ENCODE measurements at places on chromosomes 7 and 10.
A peak's percentile ranks its signal among the peaks of the same experiment; 100 is the strongest.

DNA sequence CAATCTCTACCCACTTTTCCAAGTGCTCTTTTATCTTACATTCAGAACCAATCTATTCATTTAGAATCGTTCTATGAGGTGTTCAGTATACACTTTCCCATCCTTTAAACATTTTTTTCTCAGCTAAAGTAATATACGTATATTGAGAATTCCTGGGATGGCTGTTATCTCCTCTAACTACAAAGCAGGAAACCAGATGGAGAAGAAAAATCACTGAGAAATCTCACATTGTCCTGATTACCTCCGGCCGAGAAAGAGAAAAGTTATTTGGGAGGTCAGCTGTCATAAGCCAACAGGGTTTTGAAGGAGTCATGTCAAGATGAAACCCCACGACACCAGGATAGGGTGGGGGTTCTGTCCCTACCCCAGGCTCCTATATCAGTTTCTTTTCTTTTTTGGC, 99.2 kb upstream of the KDM7A start:
- no peak for DNase-seq

DNA sequence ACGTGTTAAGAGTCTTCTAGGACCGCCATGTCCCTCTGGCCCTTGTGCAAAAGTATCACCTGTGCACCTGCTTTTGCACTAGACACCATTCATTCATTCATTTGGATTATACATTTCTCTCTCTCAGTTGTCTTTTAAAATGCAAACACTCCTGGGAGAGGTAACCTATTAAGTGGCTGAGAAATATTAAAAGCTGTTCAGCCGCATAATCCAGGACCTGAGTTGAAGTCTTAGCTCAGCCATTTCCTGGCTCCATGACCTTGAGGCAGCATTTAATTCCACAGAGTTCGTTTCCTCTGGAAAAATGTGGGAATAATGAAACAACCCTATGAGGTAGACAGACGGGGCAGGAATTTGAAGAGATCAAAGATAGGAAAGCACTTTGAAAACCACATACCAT, 251.6 kb downstream of the RPS24 start:
- no peak for DNase-seq

GRCh38 chr7:140674899-140675701, 2.4 kb downstream of the ADCK2 start:
- DNase-seq = peak; percentile 76

GRCh38 chr10:110534571-110534970, 32.9 kb upstream of the SMC3 start:
- DNase-seq = no peak

GRCh38 chr7:128066858-128067257, 35.6 kb upstream of the LRRC4 start:
- DNase-seq = no peak

GRCh38 chr10:34160595-34160994, 654.5 kb downstream of the PARD3 start:
- no peak for DNase-seq

- no peak for DNase-seq
These were observed 49.5 kb upstream of the SLC29A3 start for GRCh38 chr10:71269301-71270288.

DNA sequence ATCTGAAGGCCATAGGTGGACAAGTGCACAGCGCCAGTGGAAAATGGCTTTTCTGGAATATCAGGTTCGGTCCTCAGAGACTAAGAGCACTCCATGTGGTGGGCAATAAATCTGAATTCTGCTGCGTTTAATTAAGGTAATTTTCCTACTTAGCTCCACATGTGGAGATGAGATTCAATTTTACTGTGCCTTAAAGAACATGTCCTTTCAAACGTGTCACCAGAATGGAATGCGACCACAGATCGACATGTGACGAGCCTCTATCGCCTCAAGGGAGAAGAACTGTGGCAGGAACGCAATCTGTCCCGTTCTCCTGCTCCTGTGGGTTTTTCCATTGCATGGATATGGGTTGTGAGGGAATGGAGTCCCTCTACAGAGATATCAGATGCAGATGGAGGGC, 205.3 kb upstream of the ZNF32 start:
- DNase-seq = no peak

DNA sequence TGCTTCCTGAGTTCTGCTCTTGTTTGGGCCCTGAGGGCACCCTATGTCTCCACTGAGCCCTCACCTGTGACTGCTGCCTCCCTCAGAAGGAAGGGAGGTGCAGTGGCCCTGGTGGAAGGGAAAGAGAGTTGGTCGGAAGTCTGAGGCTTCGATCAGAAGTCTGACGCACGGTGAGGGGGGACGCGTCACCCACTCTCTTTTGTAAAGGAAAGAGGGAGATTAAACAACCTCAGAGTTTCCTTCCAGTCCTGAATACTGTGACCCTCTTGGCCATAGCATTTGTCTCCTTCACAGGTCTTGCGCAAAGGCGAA, 31.4 kb upstream of the TRIM8 start:
- no peak for DNase-seq

GRCh38 chr10:95445837-95446486, 115.2 kb downstream of the SORBS1 start:
- DNase-seq = peak; percentile 63

DNA sequence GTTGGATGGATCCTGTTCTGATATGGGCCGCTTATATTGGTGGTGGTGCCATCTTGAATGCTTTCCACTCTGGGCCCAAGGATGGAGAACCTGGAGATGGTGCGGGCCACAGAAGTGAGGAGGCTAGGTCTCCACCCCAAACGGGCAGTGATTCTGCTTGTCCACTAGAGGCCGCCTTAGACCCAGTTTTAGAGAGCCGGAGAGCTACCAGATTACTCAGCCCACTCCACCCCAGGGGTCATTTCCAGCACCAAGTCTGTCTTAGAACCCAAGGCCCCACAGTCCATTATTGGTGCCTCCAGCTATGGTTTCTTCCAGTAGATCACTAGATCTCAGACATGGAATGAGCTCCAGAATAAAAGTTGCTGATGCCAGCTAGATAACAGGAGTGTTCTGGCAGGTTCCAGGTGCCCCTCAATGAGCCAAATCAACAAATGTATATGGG, 11.8 kb upstream of the CAMK2G start:
- peak; percentile 87 for DNase-seq

GRCh38 chr10:28875549-28876081, 198.3 kb downstream of the BAMBI start:
- no peak for DNase-seq

- no peak for DNase-seq
These were observed 11.7 kb upstream of the CYP2E1 start for GRCh38 chr10:133515471-133515870.

GRCh38 chr7:16999541-17000267, 117.9 kb upstream of the AGR3 start:
- DNase-seq = no peak

- DNase-seq = no peak
These were observed 148.9 kb upstream of the CDK1 start for GRCh38 chr10:60629332-60629731.

DNA sequence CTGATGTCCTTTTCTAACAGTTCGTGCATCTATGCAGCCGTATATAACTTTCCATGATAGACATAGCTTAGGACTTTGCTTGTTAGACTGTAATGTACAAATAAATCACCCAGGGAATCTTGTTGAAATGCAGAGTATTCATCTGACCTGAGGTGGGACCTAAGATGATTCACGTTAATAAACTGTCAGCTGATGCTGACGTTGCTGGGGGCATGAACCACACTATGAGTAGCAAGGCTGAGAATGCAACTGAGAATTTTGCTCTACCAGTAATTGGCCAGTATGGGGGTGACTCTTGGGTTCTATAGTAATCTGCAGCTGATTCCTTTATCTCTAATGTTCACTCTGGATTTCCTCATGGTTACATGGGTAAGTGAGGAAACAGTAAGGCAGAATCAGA, 130.1 kb upstream of the MALRD1 start:
- no peak for DNase-seq

DNA sequence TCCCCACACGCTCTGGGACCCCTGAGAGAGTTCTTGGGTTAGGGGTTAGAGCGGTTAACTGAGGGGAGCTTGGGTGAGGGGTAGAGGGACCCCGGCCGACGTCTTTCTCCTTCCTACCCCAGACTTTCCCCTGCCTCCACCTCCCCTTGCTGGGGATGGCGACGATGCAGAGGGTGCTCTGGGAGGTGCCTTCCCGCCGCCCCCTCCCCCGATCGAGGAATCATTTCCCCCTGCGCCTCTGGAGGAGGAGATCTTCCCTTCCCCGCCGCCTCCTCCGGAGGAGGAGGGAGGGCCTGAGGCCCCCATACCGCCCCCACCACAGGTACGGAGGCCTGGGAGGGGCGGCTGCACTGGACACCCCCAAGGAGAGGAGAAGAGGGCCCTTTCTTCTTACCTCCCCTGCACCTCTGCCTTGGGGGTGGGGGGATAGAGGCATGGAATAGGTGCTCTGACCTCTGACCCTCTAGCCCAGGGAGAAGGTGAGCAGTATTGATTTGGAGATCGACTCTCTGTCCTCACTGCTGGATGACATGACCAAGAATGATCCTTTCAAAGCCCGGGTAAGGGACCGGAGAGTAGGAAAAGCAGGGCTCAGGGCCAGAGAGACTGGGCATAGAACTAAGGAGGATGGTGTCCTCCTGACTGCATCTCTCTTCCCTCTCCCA, 1.1 kb downstream of the ZYX start:
- DNase-seq = no peak
